Right ventricle myocardium superior (tissue), 1 donor: ENCODE measurements at places on chromosomes 7 and 10. TPM values are rescaled to one million over a fixed set of nuclear protein-coding genes. Genes with fewer than 3 reads are reported as not detected.
A peak's percentile ranks its signal among the peaks of the same experiment; 100 is the strongest.

DNA sequence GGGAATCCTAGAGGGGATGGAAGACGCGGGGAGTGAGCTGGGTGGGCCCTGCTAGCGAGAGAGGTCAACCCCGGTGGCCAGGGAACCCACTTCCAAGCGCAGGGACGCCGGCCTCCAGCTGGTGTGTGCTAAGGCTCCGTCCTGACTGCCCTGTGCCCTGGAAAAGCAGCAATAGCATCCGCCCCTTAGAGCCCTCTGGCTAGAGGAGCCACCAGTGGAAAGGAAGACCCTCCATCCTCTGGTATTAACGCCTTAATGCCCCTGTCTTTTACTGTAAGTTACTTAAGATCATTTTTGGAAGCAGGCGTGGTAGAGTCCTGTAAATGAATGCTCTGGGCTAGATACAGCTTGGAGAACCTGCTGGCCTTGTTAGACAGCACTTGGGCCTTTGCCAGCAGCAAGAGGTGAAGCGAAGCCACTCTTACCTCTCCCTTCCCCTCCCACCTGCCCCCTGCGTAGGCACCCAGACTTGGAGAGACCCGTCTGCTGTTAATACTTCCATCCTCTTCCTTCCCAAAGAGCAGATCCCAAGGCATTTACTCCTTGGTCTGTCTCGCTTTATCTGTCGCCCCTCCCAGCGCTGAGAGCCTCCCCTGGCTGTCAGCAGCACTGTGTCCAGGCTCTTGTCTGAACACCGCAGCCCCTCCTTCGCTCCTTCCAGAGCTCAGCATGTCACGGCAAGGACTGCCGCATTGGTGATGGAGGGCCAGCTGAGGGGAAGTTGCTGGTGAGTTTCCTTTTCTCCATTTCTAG is 4.6 kb downstream of the REPIN1 start:
- no peak for DNase-seq

Gene RBM20
- 103 TPM for total RNA-seq

DNA sequence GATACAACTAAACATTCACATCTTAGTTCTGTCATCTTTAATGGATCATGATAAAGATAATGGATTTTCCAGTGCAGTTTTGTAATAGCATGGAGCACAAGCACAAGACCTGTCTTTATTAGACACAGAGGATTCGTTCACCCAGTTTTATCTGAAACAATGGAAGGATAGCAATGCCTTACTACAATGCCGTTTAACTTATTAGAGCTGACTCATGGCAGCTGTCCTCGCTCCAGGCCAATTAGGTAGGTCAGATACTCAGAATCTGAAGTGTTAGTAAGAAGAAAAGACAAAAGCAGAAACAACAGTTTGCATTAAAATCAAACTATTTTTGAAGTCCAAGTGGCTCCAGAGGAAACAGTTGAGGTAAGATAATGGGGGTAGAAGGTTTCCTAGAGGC is 12.8 kb downstream of the OR13A1 start:
- no peak for DNase-seq

DNA sequence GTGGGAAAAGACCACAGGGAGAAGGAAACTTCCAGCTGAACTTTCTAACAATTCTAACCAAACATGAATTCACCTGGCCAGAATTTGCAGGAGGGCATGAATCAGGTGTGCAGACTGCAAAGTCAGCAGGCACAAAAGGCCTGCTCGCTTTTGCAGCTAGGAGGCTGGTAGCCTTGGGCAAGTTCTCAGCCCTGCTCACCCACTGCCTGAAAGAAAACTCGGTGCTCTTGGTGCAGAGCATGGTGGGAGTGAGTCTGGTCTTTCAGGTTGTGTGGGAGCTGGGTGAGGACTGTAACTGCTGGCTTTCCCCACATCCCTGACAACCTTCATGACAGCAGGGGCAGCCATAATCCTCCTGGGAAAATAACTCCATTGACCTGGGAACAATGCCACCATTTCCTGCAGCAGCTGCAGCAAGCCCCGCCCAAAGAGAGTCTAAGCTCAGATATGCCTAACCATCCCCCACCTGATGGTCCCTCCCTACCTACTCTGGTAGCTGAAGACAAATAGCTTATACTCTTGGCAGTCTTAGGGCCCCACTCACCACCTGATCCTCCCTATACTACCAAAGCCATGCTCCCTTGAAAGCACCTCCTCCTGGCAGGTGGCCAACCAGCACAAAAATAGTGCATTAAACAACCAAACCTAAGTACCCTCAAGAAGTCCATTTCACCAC is 31.6 kb downstream of the ZNF117 start:
- no peak for DNase-seq

- no peak for DNase-seq
These were observed 27.7 kb downstream of the CUL1 start for GRCh38 chr7:148726385-148726784.

DNA sequence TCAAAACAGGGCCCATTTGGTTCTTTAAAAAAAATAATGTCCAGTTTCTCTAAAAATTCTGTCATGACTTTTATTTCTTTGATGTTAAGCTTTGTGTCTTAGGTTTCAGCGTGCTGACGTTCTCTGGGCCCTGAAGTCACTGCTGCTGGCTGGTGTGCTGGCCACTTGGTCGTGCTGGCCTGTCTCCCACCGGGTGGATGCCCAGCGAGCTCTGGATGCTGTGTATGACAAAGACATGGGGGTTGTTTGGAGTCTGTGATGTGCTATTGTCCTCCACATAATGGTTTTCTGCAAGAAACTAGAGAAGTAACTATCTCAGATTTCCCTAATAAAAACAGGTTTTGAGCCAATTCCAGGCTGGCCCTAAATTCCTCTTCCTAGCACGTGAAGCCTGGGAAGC is 9.5 kb upstream of the IDI2 start:
- no peak for DNase-seq

Gene CAV1
- total RNA-seq: 300 TPM

DNA sequence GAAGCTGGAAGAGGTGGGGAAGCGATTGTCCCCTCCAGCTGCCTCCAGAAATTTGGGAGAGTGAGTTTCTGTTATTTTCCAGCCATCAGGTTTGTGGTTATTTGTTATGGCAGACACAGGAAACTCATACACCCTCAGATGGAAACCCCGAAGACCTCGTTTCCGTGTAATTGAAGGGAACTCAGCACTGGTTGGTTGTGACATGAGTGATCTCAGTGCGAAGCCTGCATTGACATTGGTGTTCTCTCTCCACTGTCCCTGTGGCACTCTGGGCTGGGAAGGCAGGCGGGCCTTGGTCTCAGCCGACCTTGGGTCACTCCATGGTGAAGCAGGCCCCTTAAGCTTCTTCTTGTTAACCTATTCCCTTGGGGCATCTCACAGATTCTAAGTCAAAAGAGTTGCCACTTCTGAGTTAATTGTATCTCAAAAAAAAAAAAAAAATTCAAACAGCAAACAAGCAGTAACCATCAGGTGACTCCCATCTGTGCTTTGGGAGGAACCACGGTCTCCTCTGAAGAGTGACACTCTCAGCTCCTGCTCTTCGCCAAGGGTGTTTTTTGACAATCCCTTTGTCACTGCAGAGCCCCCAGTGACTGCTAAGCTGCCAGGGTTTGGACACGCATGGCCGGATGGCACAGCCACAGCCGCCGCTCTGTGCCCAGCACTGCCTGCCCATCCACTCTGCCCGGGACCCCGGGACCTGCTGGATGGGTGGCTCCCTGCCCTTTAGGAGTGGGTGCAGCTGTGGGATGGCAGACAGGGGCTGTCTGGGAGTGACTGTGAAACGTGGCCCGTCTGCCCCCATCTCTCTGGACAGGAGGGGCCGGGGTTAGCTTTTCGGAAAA is 233.6 kb downstream of the PRPF18 start:
- no peak for DNase-seq

DNA sequence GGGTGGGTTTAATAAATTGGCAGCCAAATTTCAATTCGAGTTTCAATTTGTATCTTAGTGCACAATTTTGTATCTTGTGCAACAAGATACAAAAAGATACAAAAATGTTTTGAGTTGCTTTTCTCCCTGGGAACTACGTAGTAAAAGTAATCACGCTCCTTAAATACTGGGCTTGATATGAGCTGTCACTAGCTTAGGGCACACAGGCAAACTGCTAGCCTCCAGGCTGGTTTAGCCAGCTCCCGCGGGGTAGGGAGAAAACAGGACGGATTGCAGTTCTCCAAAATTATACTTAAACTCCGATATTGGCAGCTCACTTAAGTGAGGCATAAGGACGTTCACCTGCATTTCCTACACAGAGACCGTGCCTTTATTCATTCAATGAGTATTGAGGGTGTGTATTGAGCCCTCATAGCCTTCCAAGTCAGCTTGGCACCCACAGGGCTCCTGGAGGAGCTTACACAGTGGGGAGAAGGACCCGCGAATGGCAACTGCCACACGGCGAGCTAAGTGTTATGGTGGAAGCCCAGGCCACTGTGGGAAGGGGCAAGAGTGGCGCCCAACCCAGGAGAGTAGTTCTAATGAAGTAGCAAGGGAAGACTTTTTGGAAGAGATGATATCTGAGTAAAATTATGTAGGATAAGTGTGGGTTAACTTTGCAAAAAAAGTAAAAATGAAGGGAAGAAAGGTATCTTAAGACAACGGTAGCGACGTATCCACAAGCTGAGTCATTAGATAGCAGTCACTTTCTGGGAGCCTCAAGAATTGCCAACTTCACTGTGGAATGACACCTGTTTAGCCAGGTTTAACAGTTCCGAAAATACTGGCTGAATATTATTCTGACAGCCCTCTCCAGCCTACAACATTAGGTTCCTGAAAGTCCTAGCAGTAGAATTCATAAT is 1.6 kb upstream of the EPC1 start:
- DNase-seq: no peak

GRCh38 chr10:48805848-48806247 is 121.2 kb downstream of the WDFY4 start:
- peak; percentile 60 for DNase-seq

Gene PRSS37
- not detected for total RNA-seq

Gene CCDC7
- 19.0 TPM for total RNA-seq

Gene ECHDC3
- total RNA-seq: 105 TPM

GRCh38 chr7:133863362-133864061 is 263.6 kb upstream of the LRGUK start:
- no peak for DNase-seq

Gene CPA2
- not detected for total RNA-seq

Gene CCNJ
- total RNA-seq: 2.4 TPM

Gene OPN4
- 0.40 TPM for total RNA-seq

GRCh38 chr7:70416986-70417655 is 714.8 kb upstream of the GALNT17 start:
- no peak for DNase-seq

- DNase-seq: no peak
These were observed 119.4 kb downstream of the DYNC2I1 start for GRCh38 chr7:158975526-158976467.

Gene TRIL
- 2.3 TPM for total RNA-seq

Gene IGFBP1
- not detected for total RNA-seq
